ENCODE measurements at places on chromosomes 3 and 15. TPM values are rescaled to one million over a fixed set of nuclear protein-coding genes. Genes with fewer than 3 reads are reported as not detected.

The CTXN2 gene
- total RNA-seq, result 0.06 TPM

- no peak for DNase-seq
These were observed 1043.6 kb downstream of the DIPK2A start for GRCh38 chr3:145015253-145015652.

DNA sequence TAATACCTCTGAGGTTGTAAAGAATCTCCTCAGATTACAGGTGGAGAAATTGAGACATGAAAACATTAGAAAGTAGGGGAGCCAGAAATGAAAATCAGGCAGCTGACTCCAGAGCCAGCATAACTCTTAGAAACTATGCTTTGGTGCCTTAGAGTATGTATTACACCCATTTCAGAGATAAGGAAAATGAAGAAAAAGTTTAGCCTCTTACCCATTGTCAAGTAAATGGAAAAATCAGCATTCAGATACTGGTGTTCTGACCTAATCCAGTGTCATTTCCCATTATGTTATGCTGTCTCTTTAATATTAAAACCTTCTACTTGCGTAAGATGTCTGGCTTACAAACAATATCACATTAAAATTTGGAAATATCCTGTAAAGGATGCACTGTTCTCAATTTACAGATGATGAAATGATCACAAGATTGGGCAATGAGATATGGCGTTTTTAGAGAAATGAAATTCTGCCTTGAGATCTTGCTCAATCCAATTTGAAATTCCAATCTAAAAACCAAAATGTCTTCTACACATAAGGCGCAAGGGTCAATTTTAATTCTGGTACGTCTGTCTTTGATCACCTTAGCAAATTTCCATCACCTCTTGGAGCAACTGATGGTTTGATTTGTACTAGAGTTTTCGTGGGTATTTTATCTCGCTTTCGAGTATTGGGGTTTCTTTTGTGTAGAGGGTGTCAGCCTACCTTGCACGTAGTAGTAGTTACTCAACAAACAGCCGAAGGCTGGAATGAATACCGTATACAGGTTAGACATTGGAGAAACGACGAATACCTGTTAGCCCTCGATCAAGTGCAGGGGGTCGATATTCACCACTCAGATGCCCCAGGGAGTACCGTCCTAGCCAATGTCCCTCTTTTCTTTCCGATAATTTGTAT is 902 bp upstream of the ZCWPW2 start:
- no peak for DNase-seq

The CDV3 gene
- total RNA-seq, result 108 TPM

DNA sequence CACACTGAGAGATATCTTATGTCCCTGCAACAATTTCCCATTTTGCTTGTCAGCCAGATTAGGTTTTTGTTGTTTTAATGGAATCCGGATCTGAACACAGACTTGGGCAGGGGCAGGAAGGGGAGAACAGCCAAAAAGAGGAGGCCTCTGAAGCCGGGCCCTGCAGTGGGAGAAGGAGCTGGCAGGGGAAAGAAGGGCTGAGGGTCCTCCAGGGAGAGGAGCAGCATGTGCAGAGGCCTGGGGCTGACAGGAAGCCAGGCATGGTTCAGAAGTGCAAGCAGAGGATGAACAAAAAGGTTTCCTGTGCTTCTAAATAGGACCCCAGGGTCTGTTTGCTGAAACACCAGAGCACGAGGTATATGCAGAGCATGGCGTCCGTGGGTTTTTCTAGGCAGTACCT is 49.1 kb upstream of the POMGNT2 start:
- no peak for DNase-seq

DNA sequence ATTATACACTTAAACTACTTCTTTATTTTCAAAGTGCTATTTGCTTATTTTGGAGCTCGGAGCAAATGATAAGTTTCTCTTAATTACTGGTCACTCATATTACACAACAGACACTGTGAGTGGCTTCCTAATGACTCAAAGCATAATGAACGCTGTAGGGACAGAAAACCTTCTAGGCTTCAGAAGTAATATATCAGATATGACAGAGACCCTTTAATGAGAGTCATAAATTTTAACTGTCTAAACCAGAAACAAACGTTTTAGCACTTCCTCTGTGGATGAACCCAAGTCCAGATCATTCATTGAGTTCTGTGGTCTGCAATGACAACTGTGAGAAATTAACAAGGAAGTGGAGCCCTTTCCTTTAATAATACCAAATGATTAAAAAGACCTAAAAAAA is 66.6 kb downstream of the ARPP21 start:
- no peak for DNase-seq

DNA sequence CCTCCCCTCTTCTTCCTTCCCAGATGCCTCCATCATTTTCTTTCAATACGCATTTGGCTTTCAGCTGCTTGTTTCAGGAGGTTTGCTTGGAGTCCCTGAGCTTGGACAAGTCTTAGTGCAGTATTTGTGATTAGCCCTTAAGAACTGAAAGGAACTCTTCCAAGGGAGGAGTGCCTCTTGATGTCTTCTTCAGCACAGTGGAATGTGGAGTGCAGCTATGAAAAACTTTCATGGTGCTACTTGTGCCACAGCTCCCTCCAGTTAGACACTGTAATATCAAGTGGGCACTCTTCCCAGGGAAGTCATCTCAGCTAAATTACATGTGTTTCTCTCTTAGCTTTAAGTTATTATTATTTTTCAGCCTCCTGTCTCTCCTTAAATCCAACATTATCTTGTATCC is 173.1 kb downstream of the NECTIN3 start:
- no peak for DNase-seq

The FEZF2 gene
- total RNA-seq, result not detected

The CPNE9 gene
- 0.37 TPM for total RNA-seq

GRCh38 chr15:44710236-44711095 is 657 bp downstream of the PATL2 start:
- DNase-seq, result no peak

DNA sequence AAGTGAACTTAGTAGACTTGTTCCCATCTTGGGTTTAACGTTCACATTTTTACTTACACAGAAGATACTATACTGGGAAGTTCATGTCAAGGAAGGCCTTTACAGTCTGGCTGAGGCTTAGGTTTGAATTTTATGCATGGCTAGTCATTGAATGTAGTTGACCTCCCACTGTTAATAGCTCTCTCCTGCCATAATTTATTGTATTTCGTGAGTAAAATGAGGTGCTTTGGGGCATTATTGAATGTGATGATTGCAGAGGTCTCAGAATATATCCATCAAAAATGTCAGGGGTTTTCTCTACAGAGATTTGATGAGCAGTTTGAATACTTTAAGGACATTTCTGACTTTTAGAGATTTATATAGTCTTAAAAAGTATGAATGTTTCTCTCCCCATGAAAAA is 356.6 kb upstream of the GRM7 start:
- no peak for DNase-seq

- no peak for DNase-seq
These were observed 51.5 kb downstream of the CMTM6 start for GRCh38 chr3:32450992-32451659.

GRCh38 chr3:187016639-187017345 is 86.5 kb downstream of the ST6GAL1 start:
- no peak for DNase-seq

GRCh38 chr3:541062-541801 is 344.7 kb downstream of the CHL1 start:
- DNase-seq, result no peak

- no peak for DNase-seq
These were observed 1020.3 kb upstream of the CADM2 start for GRCh38 chr3:83938491-83938890.

- no peak for DNase-seq
These were observed 69.2 kb upstream of the COL6A5 start for GRCh38 chr3:130276203-130276803.

GRCh38 chr15:62491642-62492041 is 326.6 kb upstream of the C2CD4B start:
- no peak for DNase-seq

DNA sequence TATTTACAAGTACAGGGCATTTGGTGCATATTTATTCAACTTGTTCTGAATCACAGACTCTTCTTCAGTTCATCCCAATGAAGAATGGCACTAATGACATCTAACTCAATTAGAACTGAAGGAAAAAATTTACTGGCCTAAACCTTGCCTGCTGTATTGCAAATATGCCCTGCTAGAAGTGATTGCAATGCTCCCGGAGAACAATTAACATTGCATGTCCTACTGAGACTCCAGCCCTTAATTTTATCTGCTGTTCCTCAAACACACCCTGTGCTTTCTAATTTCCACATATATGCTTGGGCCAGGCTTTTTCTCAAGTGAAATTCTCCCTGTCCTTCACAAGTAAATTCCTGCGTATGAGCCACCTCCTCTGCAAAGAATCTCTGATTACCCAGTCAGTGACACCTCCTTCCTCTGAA is 8.3 kb downstream of the ACKR4 start:
- DNase-seq, result no peak

DNA sequence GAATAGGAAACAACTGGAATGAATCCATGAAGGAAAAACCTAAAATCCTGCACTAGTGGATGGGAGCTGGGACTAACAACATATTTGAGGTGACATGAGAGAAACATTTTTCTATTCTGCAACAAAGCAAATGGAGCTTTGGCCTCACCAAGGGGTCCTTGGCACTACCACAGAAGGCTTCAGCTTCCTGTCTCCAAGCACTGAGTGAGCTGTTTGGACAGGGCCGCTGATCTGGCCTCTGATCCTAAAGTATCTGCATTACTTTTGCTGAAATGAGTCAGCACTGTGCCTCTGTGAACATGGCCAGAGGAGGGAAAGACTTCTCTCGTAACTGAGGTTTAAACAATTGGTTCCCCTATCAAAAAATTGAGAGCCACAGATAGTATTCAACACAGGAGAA is 9.0 kb downstream of the ARPP21 start:
- no peak for DNase-seq

GRCh38 chr15:47688573-47689086 is 28.7 kb upstream of the SEMA6D start:
- no peak for DNase-seq

GRCh38 chr3:179181021-179181472 is 32.9 kb downstream of the PIK3CA start:
- DNase-seq, result no peak

DNA sequence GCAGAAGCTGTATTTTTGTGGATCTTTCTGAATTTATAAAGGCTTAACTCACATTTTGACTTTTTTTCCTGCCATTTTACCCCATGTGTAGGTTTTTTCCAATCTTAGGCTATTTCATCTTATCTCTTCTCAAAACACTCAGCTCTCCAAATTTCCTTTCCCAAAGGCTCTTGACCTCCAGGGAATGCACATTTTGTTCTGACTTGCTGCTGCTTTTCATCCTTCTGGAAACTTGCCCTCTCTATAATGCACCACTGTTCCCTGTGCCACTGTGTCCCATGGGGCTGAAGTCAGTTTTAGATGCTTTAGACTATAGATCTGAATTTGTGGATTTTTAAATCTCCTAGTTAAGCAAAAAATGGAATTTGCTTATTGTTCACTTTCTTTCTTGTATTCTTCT is 9.1 kb downstream of the PYDC2 start:
- DNase-seq, result no peak

DNA sequence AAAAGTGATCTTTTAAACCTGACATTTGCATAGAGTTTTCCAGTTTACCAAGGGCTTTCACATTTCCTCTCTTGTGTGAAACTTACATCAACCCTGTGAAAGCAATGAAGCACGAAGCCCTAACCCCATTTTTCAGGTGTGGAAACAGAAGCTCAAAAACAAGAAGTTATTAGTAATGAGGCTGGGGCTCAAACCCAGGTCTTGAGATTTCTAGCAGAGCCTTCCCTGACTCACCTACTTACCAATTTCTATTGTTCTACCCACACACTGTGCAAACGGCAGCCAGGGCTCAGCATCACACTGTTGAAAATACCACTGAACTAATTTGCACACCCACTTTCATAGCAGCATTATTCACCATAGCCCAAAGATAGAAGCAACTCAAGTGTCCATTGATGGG is 117.8 kb upstream of the IGF1R start:
- DNase-seq, result no peak

The CORO2B gene
- total RNA-seq, result 2.9 TPM

- no peak for DNase-seq
These were observed 45.4 kb downstream of the ATP13A4 start for GRCh38 chr3:193509103-193509965.

DNA sequence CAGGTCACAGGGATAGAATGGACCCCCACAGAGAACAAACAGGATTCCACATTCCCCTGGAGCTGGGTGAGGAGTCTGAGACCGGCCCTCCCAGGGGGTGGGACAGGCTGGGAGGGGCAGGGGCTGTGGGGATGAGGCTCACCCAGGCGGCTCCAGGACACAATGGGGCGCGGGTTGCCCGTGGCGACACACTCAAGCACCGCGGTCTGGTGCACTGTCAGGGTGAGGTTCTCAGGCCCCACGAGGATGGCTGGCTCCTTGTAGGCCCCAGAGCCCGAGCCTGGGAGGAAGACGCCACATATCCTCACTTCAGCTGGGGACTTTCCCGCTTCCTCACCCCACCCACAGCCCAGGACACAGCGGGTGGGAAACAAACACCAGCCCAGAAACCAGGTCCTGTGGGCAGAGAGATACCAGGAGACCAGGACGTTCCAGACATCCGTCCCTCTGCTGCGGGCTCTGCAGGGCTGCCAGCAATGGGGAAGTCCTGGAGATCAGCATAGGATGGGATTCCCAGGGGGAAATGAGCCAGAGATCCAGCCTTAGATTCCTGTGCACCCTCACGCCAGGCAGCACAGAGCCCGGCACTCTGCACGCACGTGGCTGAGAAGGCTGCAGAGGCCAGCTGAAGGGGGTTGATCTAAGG is 30.2 kb downstream of the RNU5B-1 start:
- DNase-seq, result no peak

- no peak for DNase-seq
These were observed 717 bp downstream of the PXK start for GRCh38 chr3:58333206-58334012.

- peak; percentile 36 for DNase-seq
These were observed 33.9 kb downstream of the PFN2 start for GRCh38 chr3:149936812-149937230.

DNA sequence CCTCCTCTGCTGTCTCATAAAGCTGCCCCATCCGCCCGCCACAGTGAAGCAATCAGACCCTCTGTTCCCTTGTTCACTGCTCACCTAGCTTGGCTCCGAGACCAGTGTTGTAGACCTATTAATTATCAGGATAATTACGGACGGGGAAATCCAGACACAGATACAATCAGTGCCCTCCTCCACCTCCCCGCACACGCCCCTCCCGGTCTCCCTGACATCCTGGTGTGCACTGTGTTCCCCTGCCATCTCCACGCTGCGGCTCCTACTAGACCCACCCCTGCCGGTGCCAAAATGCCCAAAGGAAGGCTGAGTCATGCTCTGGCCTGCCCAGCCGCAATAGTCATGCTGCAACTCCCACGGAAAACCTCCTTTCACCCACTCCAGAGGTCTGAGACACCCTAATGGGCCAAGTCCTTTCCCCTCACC is 277.3 kb upstream of the TLE3 start:
- DNase-seq, result no peak

- DNase-seq, result no peak
These were observed 100.8 kb upstream of the SOX2 start for GRCh38 chr3:181610973-181611265.

- DNase-seq, result no peak
These were observed 38.6 kb downstream of the IGF1R start for GRCh38 chr15:98686983-98687382.
